ENCODE measurements at places on chromosomes 3 and 15. TPM values are rescaled to one million over a fixed set of nuclear protein-coding genes. Genes with fewer than 3 reads are reported as not detected.

DNA sequence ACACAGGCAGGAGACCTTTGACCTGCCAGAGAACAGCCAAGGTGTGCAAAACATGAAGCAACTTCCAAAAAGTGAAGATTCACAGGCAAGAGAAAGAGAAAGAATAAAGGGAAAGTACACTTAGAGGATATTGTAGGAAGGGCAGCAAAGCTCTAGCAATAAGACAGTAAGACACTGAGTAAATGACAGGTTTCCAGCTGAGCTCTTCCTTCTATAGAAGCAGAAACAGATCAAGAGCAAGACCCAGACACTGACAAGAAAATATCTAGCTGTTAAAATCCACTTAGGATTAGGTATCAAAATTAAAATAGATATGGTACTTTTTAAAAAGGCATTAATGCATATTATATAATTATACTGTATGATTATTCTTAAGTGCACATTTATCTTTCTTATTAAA lies 333.4 kb downstream of the RAP2B start:
- H3K4me3 ChIP-seq: no peak overlapping the region
- H3K4me1 ChIP-seq: no peaks in the 10 kb centered on the region
- H3K36me3 ChIP-seq: no peaks in the 10 kb centered on the region
- no peak for DNase-seq

GRCh38 chr3:138769616-138770015 lies 65.1 kb downstream of the PIK3CB start:
- H3K4me1 ChIP-seq: peaks cover 8% of the 10 kb centered on the region
- DNase-seq: no peak
- no peak overlapping the region for H3K27ac ChIP-seq
- H3K4me3 ChIP-seq: no peak overlapping the region
- H3K36me3 ChIP-seq: no peaks in the 10 kb centered on the region

GRCh38 chr3:14145670-14146380 lies 21.0 kb downstream of the TMEM43 start:
- no peak for DNase-seq
- peaks cover 2% of the 10 kb centered on the region for H3K36me3 ChIP-seq

DNA sequence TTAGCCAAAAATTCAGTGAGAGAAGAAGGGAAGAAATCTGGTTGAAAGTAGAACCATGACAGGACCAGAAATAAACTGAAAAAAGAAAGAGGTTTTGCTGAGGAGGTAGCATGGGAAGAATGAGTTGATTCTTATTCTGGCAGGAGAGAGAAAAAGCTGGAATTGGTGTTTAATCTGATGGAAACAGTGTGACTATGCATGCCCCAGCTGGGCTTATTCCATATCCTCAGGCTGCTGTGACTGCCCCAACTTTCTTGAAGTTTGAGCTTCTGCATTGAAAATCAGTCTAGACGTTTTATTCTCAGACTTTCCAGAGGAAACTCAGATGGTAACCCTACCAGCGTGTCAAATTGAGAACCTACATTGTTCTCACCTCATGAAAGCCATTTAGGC lies 352.5 kb upstream of the DCBLD2 start:
- DNase-seq: no peak
- no peaks in the 10 kb centered on the region for H3K36me3 ChIP-seq
- H3K27me3 ChIP-seq: no peaks in the 10 kb centered on the region

- H3K27me3 ChIP-seq: no peaks in the 10 kb centered on the region
- H3K4me3 ChIP-seq: no peak overlapping the region
- H3K4me1 ChIP-seq: peaks cover 7% of the 10 kb centered on the region
- H3K36me3 ChIP-seq: no peaks in the 10 kb centered on the region
- H3K27ac ChIP-seq: no peak overlapping the region
- no peak for DNase-seq
These were observed 493.4 kb upstream of the TGFBR2 start for GRCh38 chr3:30112902-30113484.

DNA sequence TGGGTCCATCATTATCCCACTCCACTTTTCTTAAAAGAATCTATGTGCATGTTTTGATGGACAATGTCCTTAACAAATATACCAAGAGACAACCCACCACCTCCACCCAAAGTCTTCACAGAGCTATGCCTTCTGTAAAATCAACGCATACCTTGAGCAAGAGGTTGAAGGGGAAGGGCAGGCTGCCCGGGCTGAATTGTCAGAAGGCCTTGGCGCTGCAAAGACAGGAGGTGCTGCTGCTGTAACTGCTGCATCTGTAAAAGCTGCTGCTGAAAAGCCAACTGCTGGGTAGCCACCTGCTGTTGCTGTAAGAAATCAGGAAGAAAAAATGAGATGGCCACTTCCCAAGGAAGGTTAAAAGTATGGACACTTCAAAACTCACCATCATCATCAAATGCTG lies 536.7 kb downstream of the FOXP1 start:
- H3K36me3 ChIP-seq: peaks cover 64% of the 10 kb centered on the region
- H3K27ac ChIP-seq: peak overlapping the region; percentile 79
- DNase-seq: no peak
- H3K4me1 ChIP-seq: no peaks in the 10 kb centered on the region
- H3K27me3 ChIP-seq: no peaks in the 10 kb centered on the region
- H3K4me3 ChIP-seq: no peak overlapping the region

DNA sequence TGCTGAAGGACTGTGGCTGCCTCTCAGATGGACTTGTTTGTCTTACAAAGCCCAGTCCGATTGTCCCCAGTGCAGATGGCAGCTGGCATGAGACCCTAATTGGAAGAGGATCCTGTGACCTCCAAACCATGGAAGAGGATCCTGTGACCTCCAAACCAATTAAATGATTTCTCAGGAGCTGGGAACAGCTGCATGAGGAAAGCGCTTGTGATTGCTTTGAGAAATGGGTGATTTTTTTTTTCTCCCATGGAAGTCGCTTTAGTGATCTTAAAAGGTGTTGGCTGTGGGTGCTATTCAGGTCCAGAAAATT lies 68.4 kb upstream of the LARS2 start:
- H3K4me3 ChIP-seq: no peak overlapping the region
- no peaks in the 10 kb centered on the region for H3K4me1 ChIP-seq
- no peaks in the 10 kb centered on the region for H3K27me3 ChIP-seq
- no peak for DNase-seq

- H3K27me3 ChIP-seq: no peaks in the 10 kb centered on the region
- H3K36me3 ChIP-seq: no peaks in the 10 kb centered on the region
- H3K4me3 ChIP-seq: no peak overlapping the region
- DNase-seq: no peak
These were observed 687.4 kb downstream of the EDEM1 start for GRCh38 chr3:5874931-5875341.

DNA sequence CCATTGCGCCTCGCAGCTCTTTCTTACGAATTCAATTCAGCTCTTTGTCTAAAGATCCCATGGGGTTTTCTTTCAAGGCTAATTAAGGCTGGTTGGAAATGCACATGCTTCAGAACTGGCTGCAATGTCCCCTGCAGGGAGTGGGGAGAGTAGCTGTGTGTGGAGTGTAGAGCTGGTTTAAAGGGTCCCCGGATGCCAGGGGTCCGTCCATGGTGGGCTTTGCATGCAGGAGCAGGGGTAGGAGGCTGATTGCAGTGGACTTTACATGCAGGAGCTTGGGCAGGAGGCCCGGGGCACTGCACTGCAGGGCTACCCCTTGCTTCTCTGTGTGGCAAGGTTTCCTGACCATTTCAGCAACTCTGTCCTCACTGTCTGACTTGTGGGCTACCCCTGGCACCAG lies 261.6 kb upstream of the LYSMD4 start:
- no peaks in the 10 kb centered on the region for H3K4me1 ChIP-seq
- no peaks in the 10 kb centered on the region for H3K27me3 ChIP-seq
- H3K4me3 ChIP-seq: no peak overlapping the region
- no peaks in the 10 kb centered on the region for H3K36me3 ChIP-seq
- no peak for DNase-seq
- no peak overlapping the region for H3K27ac ChIP-seq

The GUCA1C gene
- total RNA-seq: not detected

DNA sequence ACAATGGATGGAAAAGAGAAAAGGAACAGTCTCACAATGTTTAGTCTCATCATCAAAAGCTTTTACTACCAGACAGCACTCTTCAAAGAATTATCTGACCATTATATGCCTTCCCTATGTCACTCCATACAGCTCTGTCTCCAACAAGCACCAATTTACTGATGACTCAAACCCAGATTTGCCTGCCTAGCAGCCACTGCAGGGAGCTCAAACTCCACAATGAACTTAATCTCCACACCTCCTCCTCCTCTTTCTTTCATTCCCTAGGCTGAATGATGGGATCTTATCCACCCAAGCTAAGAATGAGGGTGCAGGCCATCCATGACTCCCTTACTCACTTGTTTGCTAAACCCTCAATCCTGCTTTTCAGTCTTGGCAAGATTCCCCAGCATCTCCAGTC lies 45.5 kb downstream of the NBEAL2 start:
- no peak for DNase-seq
- no peaks in the 10 kb centered on the region for H3K27me3 ChIP-seq
- no peak overlapping the region for H3K4me3 ChIP-seq
- H3K36me3 ChIP-seq: no peaks in the 10 kb centered on the region

- no peak for DNase-seq
- no peaks in the 10 kb centered on the region for H3K4me1 ChIP-seq
- H3K27me3 ChIP-seq: peaks cover 13% of the 10 kb centered on the region
- no peaks in the 10 kb centered on the region for H3K36me3 ChIP-seq
These were observed 135.4 kb downstream of the RAB11A start for GRCh38 chr15:66004618-66005262.

The GPR62 gene
- total RNA-seq: 1.1 TPM

DNA sequence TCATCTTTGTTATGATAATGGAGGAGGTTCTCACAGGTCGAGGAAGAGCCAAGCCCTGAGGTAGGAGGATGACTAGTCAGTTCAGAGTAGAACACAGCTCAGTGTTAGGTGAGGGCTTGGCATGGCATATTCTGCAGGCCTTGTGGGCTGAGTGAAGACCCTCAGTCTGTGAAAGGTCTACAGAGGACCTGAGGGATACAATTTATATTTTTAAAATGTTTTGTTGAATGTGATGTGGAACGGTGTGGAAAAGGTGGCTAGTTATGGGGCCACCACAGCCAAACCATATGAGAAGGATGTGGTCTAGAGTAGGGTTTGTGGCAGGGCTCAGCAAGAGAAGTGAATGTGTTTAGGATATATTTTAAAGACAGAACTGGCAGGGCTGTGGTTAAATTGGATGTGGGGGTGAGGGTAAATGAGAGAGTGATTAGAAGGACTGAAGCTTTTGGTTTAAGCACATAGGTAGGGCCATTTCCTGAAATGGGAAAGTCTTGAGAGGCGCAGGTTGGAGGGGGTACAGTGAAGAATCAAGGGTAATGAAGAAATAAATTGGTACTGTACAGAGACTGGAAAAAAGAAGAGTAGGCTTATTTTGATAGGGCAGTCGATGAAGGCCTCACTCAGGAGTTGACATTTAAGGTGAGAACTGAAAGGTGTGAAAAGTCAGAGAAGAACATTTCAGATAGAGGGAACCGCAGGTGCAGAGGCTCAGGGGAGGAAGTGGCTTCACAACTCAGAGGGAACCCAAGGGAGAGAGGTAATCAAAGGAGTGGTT lies 60.5 kb downstream of the SPTSSB start:
- no peak overlapping the region for H3K4me3 ChIP-seq
- H3K27me3 ChIP-seq: no peaks in the 10 kb centered on the region
- H3K27ac ChIP-seq: no peak overlapping the region
- no peaks in the 10 kb centered on the region for H3K36me3 ChIP-seq

The SLC12A8 gene
- total RNA-seq: not detected

DNA sequence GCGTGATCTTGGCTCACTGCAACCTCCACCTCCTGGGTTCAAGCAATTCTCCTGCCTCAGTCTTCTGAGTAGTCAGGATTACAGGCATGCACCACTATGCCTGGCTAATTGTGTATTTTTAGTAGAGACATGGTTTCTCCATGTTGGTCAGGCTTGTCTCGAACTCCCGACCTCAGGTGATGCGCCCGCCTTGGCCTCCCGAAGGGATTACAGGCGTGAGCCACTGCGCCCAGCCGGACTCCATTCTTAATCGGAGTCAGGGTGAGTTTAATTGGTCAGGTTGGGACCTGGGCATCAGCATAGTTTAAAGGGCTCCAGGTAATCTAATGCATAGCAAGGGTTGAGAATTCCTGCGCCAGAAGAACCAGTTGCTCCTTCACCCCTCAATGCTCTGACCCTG lies 29.2 kb downstream of the MAGEF1 start:
- no peaks in the 10 kb centered on the region for H3K36me3 ChIP-seq

The DUOXA2 gene
- total RNA-seq: not detected

GRCh38 chr3:176683382-176683781 lies 513.9 kb downstream of the TBL1XR1 start:
- H3K27me3 ChIP-seq: no peaks in the 10 kb centered on the region
- H3K4me1 ChIP-seq: no peaks in the 10 kb centered on the region
- no peak for DNase-seq
- H3K27ac ChIP-seq: no peak overlapping the region
- no peak overlapping the region for H3K4me3 ChIP-seq

The DAZL gene
- total RNA-seq: 0.41 TPM

- no peak for DNase-seq
- H3K27me3 ChIP-seq: no peaks in the 10 kb centered on the region
- no peak overlapping the region for H3K4me3 ChIP-seq
- H3K36me3 ChIP-seq: no peaks in the 10 kb centered on the region
- H3K4me1 ChIP-seq: no peaks in the 10 kb centered on the region
- no peak overlapping the region for H3K27ac ChIP-seq
These were observed 361.3 kb downstream of the SV2B start for GRCh38 chr15:91461377-91461776.

The PLSCR4 gene
- 53.5 TPM for total RNA-seq

DNA sequence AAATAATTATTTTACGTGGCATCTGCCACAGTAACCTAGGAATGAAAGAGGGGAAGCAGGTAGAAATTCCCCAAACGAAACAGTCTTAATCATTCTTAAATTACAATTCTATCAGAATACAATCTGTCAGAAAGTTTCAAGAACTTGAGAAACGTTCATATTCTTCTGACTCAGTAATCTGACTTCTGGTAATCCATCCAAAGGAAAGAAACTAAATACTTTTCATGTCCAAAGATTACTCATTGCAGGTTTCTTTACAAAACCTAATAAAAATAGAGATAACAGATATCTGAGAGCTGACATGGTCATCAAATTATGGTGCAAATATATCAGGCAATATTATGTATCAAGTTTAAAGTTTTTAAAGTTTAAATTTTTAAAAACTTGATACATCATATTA lies 109.4 kb downstream of the DLG1 start:
- H3K4me1 ChIP-seq: no peaks in the 10 kb centered on the region
- H3K27me3 ChIP-seq: no peaks in the 10 kb centered on the region
- no peaks in the 10 kb centered on the region for H3K36me3 ChIP-seq

GRCh38 chr3:140553591-140553990 lies 124.3 kb upstream of the TRIM42 start:
- no peaks in the 10 kb centered on the region for H3K36me3 ChIP-seq
- no peak overlapping the region for H3K4me3 ChIP-seq
- DNase-seq: no peak
- H3K27ac ChIP-seq: no peak overlapping the region

DNA sequence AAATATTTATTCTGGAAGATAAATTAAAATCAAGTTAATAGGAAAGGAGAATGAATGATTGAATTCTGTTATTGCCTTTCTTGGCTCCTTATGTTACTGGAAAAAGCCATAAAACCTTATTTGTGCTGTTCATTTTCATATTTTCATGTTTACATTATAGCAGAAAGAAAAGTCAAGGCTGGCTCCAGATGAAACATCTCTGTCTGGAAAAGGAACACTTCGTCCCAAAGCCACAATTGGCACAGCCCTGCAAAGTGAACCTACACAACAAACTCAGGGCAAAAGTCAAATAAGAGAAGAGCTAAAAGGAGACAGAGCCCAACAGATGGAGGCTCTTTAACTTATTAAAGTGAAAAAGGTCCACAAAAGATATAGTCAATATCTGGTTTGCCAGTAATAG lies 73.4 kb downstream of the GTPBP8 start:
- H3K36me3 ChIP-seq: no peaks in the 10 kb centered on the region
- H3K4me3 ChIP-seq: no peak overlapping the region
- peak overlapping the region; percentile 69 for H3K27ac ChIP-seq
- DNase-seq: peak; percentile 76
- peaks cover 21% of the 10 kb centered on the region for H3K4me1 ChIP-seq

The SEMA5B gene
- total RNA-seq: 0.68 TPM

The CPNE4 gene
- 0.33 TPM for total RNA-seq

Measured in sigmoid colon (tissue), 7 donors.